Activated CD4-positive, alpha-beta T cell treated with anti-CD3 and anti-CD28 coated beads for 1 hour (primary cell): ENCODE measurements at places on chromosomes 12 and 14.

DNA sequence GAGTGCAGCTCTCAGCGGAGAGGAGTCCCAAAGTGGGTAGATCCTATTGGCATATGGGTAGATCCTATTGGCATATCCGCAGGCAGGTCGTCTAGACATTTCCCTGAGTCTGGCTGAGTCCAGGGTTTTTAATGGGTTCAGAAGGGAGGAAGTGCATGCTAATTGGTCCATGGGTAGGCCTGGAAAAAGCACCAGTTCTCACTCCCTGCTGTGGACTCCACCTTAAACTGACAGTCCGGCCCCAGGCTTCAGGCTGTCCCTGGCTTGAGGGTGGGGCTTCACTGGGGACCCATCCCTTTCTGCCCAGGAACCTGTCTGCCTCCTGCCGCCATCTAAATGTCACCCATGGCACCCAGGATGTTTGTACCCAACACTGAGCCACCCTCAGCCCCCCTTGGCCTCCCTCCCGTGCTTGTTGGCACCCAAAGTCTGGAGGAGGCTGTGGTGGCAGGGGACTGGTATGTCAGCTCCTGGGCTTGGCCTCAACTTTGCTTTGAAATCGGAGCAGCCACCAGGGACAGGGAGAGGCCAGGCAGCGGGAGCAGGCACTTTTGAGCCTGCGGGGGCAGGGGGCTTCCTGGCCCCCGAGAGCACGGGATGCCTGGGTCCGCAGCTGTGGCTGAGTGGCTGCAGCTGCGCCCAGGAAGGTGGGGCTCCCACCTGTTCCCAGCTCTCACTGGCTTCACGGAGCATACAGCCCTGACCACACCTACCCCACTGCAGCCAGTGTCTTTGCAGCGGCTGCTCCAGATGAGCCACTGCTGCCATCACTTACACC is 29.6 kb upstream of the YAF2 start:
- no peak for DNase-seq

DNA sequence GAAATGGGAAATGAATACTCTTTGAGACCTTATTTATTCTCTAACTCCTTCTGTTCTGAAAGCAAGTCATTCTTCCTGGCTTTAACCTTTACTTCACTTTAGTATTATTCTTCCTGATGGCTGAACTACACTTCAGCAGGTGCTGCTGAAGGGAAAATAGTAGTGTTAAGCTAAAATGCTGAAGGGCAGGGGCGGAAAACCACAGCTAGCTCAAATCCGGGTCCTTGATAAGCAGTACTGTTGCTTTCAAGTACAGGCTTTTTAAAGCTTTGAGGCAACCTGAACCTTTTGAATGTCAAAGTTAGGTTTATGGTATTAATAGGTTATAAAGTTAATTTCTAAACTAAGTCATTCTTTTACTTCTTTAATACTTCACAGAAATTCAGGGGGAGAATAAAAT is 10.7 kb downstream of the CCDC196 start:
- no peak for DNase-seq

- DNase-seq = no peak
Observed at GRCh38 chr14:54877703-54878021, 25.0 kb downstream of the GCH1 start.

DNA sequence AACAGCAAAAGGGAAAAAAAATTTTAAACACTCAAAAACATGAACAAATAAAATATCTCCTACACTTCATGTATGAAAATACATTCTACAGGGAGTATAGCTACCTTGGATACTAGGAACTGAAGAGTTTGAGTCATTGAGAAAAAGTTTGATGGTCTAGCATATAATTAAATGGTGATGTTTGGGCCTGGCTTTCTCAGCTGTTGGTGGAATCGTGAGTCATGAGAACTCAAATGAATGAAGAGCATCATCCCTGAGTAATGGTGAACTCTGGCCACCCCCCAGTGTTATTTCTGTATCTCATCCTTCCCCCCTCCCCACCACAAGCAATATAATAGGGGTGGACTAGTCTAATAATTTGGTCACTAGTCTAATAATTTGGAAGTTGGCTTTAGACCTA is 6.7 kb upstream of the SLC6A15 start:
- no peak for DNase-seq

- DNase-seq = no peak
Observed at GRCh38 chr12:64701283-64701682, 57.9 kb downstream of the GNS start.

- DNase-seq = no peak
Observed at GRCh38 chr12:2813214-2814185, 1.0 kb downstream of the ITFG2 start.

- DNase-seq = no peak
Observed at GRCh38 chr14:51207621-51208020, 32.4 kb upstream of the TMX1 start.

DNA sequence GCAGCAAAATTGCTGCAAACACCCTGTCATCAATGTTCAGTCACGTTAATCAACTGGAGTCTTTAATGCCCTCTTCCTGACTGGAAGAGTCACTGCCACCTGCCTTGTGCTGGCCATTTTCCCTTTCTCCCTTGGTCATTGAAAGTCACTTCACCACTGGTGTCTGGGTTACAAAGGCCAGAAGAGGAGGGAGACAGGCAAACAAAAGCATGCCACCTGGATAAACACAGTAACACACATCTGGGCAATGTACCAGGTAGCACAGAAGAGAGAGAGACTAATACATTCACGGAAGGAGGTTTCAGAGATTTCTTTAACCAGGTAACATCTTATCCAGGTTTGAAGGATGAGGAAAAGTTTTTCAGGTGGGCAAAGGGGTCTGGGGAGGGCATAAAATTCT is 32.7 kb downstream of the GPHB5 start:
- no peak for DNase-seq

DNA sequence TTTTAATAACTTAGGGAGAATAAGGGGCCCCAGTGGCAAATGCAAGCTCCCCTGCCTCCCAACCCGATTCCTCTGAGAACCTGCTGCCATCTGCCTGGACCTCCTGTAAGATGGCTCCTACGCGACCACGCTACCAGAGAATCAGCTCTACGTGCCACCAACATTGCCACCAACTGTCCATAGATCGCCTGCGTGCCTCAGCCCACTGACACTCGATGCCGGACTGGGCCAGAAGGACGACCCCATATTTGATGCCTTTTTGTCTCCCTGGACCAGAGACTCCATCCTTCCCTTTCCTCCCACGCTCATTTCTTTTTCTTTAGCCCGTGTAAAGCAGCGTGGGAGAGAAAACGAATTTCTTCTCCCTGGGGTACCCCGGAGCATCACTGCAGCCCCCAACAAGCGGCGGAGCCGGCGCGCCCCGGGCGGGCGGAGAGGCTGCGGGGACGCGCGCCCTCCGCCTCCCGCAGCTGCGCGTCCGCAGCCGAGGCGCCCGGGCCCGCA is 565 bp upstream of the KLHL42 start:
- DNase-seq = no peak

GRCh38 chr14:102097441-102098135 is 10.7 kb upstream of the HSP90AA1 start:
- DNase-seq = no peak

DNA sequence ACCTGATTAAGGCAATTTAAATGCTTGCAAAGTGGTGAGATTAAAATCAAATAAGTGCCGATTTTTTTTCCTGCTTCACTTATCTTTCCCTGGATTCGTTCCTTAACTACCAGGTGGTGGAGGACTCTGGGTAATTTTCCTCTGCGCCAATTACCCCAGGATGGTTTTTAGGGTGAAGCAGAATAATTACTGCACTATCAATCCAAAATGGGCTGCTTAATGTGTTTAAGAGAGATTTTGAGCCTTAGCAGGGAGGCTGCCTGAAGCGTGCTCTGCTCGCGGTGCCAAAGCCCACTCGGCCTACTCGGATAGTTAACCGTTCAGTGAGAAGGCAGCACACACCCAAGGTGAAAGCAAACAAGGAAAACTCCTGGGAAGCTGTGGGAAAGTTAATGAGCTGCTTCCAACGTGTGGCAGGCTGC is 274.9 kb upstream of the LMO3 start:
- DNase-seq = no peak

DNA sequence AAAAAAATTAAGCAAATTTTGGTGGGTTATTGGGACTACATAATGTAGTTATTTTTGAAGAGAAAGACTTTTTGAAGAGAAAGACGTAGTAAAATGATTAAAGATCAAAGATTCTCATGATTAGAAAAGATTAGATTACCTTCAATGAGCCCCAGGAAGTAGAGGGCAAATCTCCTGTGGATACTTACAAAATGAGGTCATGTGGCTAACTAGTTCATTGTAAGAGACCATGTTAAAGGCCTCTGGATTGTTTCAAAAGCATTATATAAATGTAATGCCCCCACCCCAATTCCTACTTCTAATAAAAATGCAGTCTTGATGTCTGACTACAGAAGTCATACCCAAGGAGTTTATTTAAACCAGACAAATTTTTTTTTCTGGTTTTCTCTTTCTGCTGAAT is 93.3 kb downstream of the ERGIC2 start:
- no peak for DNase-seq

DNA sequence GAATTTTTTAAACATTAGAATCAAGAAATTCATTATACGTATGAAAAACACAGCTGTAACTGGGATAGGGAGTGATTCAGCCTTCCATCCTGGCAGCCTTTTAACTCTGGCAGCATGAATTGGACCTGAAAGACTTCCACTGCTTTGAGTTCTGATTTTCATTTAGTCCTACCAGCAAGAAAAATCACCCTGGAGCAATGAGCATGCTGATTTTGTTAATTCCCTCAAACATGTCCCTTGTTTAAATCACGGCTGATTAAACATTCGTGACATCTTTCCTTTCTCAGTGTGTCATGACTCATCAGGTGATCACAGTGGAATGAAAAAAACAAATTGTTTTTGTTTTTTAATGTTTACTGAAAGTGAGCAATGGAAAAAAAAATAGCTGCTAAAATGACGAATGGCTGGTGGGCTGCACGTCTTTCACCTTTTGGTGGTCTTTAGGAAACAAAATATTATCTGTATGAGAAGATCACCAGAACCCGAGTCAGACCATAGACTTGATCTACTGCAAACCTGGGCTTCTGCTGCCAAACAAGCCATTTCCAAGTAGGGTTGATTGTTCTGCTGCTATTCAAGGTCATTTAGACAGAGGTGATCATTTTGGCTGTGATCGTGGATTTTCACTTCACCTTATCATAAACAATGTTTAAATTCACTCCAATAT is 67.0 kb upstream of the CAND1 start:
- no peak for DNase-seq

DNA sequence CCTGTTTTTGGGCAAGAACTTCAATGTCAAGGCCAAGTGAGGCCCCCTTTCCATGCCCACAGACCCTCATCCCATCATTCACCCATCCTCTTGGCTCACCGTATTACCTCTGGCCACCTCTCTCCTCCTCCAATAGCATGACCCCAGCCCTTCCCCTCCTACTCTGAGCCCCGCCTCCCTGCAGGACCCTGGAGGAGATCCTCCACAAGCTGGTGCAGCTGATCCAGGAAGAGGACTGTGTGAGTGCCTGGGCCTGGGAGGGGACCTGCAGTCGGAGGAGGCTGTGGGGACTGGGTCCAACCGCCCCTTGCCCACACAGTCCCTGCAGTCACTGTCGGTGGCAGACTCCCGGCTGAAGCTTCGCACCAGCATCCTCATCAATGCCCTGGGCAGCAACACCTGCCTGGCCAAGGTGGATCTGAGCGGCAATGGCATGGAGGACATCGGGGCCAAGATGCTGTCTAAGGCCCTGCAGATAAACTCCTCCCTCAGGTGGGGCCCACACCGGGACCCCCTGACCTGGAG is 7.2 kb downstream of the CARMIL3 start:
- DNase-seq = no peak

DNA sequence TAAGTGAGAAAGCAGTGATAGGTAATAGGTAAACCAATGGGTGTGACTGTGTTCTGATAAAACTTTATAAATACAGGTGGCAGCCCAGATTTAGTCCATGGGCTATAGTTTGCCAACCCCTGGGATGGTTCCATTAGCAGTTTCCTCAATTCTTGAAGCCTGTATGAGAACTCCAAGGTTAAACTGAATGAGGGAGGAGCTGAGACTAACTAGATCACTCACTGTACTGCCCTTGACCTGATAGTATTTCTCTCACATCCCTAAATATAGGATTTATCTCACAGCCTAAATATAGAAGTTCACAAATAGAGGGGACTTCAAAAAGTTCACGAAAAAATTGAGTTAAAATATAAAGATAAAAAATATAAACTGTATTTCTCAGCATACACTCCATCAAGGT is 439.6 kb upstream of the CCDC196 start:
- no peak for DNase-seq
